ENCODE measurements at places on chromosomes 5 and 9.

- no peak for DNase-seq
Observed at GRCh38 chr5:111774525-111774924, 17.5 kb upstream of the NREP start.

DNA sequence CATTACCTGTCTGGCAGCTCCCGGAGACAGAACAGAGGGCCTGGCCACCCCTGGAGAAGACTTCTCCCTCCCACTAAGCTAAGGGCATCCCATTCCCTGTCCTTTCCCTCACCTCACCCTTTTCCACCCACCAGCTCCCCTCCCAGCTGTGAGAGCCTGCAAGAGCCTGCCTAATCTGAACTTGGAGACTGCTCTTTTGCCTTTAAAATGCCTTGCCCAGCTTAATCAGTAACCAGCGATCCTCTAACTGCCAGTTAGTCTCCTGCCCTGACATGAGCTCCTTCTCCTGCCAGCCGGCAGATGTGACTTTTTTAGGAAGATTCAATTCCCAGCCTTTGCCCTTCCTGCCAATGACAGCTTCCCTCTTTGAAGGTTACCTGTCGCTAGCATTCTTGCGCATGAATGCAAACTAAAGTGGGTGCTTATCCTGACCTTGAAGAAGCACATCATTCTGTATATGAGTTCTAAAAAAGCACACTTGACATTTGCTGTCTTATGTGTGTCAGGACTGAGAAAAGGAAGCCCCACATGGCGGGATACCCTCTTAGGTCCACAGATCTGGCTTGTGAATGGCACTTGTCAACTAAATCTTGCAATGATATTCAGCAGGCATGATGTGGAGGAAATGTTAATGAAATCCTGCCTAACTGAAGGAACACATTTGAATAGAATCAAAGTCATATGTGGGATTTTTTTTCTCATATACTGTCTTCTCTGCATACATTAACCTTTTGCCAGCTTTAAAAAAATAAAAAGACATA is 411.2 kb upstream of the SLC30A5 start:
- no peak for DNase-seq

DNA sequence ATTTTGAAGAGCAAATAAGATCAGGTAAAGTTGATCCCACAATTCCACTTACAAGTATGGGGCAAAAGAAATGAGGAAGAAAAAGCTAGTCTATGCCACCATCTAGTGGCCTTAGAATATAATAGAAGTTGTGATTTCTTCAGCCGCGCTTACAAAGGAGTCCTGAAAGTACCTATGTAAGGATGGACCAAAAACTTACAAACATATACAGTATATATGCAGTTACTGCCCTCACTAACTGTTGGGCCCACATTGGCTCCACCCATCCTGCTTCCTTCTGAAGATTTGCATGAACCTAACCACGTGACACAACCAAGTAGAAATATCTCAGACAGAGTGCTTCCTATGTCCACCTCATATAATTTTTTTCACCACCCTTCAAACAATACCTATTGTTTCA is 11.7 kb upstream of the OR13D1 start:
- DNase-seq: no peak

- DNase-seq: no peak
Observed at GRCh38 chr5:154737667-154738320, 17.4 kb upstream of the LARP1 start.

- DNase-seq: no peak
Observed at GRCh38 chr5:153222936-153223335, 267.5 kb upstream of the GRIA1 start.

- no peak for DNase-seq
Observed at GRCh38 chr5:143156086-143156485, 247.4 kb downstream of the NR3C1 start.

DNA sequence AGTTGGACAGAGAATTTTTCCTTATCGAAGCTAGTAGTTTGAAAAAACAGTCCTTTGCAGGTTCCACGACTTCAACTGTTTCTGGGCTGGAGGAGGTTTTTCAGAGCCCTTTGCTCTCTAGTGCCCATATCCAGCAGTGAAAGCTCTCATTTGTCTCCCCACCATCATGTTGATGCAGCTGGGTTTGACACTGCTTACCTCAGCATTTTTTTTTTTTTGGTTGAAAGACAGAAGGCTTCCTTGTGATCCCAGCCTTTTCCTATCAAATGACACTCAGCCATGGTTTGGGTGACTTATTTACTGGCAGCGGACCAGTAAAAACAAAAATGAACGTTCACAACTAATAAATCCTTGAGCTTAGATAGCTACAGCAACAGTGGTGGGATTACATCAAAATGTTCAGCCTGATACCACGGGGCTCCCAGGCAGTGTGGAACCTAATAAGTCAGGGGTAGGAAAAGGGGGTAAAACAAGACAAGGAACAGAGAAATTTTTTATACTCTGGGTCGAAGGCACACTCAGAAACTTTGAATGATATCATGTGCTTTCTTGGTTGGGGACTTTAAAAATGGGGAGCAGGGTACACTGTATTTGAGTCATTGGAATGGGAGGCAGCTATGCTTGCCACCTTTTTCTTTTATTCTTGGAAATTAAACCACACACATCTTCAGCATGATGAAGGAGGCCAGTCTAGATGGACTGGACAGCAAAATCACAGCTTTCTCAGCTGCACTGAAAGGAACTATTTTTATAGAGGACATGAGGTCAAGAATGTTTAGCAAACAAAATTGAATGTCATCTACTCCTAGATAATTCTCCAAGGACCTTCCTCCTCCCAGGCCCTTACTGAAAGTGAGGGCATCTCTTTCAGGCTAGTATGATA is 308.9 kb upstream of the MPDZ start:
- DNase-seq: no peak

- no peak for DNase-seq
Observed at GRCh38 chr5:96527768-96528661, 95.0 kb upstream of the PCSK1 start.

DNA sequence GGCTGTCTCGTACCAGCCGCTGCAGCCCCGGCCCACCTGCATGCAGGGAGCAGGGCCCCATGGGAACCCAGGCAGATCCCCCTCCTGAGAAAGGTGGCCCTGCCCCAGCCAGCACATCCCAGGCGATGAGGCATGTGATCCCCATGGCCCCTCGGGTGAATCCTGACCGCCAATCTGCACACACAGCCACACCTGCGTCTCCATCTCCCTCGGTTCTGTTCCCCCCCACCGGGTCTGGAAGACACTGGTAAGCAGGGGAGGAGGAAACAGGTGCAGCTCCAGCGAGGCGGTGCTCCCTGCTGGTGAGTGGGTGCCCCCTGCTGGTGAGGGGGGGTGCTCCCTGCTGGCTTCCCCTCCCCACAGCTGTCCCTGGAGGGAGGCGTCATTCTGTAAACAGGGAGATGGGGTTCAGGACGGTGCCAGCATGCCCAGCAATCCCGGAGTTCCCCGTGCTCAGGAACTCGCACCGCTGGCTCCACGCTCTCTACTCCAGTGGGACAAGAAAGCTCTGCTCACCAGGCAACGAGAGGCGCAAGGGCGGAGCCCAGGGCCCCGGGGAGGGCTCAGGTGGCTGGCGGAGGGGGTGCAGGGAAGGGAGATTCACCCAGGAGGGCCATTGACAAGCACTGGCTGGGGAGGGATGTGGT is 28.4 kb upstream of the SLC12A7 start:
- DNase-seq: peak; percentile 79

- DNase-seq: no peak
Observed at GRCh38 chr5:95704150-95704549, 21.4 kb upstream of the SPATA9 start.

- no peak for DNase-seq
Observed at GRCh38 chr5:75010838-75011237, 41.5 kb downstream of the GCNT4 start.

- DNase-seq: no peak
Observed at GRCh38 chr5:164002628-164003027, 497.2 kb downstream of the MAT2B start.

DNA sequence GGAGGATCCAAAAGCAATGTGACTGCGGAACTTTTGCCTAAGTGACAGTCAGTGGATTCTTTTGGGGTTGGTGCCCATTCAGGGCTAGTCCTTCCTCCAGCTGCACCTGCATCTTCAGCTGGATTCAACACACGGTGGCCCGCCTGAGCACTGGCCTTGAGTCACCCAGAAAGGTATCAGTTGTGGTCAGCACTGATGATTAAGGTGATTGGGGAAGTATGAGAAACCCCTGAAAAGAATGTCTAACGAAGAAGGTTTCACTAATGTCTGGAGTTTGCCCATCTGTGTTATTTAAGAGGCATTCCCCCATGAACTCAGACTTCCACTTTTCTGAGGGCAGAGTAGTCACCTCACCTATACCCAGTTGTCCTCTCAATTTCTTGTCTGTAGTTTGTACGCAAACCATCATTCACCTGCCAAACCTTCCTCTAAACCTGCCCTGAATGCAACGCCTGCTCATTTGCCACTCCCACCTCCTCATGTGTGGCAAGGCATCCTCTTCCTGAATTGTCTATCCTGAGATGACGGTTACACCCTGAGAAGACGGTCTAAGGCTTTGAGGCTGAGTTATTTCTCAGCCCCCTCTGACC is 27.2 kb downstream of the CSF2 start:
- peak; percentile 55 for DNase-seq

GRCh38 chr5:157464519-157465171 is 4.6 kb downstream of the NIPAL4 start:
- peak; percentile 60 for DNase-seq

- peak; percentile 38 for DNase-seq
Observed at GRCh38 chr5:115209279-115209678, 39.6 kb upstream of the TRIM36 start.

- no peak for DNase-seq
Observed at GRCh38 chr5:172501708-172502320, 47.5 kb upstream of the SH3PXD2B start.

DNA sequence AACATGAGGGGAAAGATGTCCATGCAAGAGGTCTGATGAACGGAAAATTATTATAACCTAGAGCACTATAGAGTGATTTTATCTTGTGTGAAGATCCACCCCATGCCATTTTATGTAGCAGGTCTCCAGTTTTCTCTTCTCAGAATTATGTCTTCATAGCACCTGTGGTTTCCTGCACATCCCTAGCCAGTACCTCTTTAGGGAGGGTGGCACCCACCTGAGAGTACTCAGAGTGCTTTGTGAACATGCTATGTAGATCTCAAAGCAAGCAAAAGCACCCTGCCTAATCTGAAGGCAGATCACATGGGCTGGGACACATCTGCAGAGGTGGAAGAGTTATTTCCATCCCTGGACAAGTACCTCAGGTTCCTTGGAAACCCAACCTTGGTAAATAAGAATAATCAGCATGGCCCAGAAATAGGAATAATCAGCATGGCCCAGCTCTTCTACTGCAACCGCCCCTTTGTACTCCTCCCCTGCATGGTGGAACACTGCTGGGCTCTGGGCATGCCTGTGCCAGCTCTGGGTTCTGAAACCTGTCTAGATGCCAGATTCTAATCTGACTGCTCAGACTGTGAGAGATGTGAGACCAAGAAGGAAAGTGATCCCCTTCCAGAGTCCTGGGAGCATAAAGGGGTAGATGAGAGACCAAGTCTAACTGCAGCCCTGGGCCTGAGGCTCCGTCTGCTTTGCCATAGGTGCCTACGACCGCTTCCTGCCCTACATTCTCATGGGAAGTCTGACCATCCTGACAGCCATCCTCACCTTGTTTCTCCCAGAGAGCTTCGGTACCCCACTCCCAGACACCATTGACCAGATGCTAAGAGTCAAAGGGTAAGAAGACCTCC is 23.7 kb downstream of the SLC22A5 start:
- no peak for DNase-seq

- DNase-seq: no peak
Observed at GRCh38 chr9:35905051-35905781, 786 bp upstream of the HRCT1 start.

GRCh38 chr9:76433406-76433805 is 25.6 kb upstream of the GCNT1 start:
- DNase-seq: no peak

DNA sequence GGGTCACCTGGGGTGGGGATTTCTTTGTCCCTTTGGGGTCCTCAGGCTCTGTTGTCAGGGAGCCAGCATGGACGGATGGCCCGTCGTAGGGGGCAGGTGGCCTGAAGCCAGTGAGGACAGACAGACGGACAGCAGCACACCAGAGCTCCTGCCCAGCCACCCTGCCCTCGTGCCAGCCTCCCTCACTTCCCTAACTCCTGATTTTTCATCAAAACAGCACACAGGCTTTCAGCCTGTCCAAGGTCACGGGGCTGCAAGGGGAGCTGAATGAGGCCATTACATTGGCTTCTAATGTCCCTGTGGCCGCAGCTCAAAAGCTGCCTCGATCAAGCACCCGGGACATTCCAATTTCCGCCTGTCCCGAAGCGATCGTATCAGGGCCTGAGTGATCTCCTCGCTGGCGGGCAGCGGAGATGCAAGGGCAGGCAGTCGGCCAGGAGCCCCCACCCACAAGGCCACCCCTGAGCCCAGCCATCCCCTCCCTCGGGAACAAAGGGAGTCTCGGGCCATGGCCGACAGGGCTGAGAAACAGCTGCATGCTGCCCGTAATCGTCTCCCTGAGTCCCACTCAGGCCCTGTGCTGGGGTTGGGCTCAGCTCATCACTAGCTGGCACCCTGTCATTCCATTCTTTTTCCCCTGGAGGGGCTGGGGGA is 50.5 kb upstream of the RNU6ATAC start:
- no peak for DNase-seq

GRCh38 chr9:125617087-125617486 is 89.9 kb downstream of the MAPKAP1 start:
- DNase-seq: no peak

GRCh38 chr5:37400501-37400900 is 21.4 kb downstream of the WDR70 start:
- DNase-seq: no peak

GRCh38 chr5:10320793-10321192 is 13.1 kb upstream of the CMBL start:
- DNase-seq: no peak
